Activated naive CD8-positive, alpha-beta T cell treated with anti-CD3 and anti-CD28 coated beads for 36 hours (primary cell): ENCODE measurements at places on chromosomes 6 and 20. TPM values are rescaled to one million over a fixed set of nuclear protein-coding genes. Genes with fewer than 3 reads are reported as not detected.

DNA sequence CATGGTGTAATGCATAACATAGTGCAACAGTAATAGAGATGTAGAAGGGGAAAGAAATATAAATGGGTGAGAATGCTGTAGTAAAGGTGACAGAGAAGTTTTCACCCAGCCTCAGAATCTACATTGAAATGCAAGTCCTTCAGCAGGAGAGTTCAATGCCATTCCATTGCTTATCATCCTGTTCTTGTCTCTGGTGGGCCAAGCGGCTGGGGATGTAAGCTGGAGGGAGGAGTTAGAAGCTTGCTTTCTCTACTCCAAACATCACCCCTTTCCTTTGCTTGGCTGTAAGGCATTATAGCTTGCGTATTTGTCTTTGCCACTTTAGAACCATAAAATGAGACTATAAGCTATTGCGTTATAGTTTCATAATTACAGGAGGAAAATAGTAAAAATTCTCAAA is 2.2 kb upstream of the FUT9 start:
- no peak overlapping the region for H3K27ac ChIP-seq
- no peak for DNase-seq
- peaks cover 23% of the 10 kb centered on the region for H3K27me3 ChIP-seq
- no peaks in the 10 kb centered on the region for H3K36me3 ChIP-seq
- no peak overlapping the region for H3K4me3 ChIP-seq
- no peaks in the 10 kb centered on the region for H3K4me1 ChIP-seq

- peaks cover 4% of the 10 kb centered on the region for H3K27me3 ChIP-seq
- H3K36me3 ChIP-seq: no peaks in the 10 kb centered on the region
- peaks cover 41% of the 10 kb centered on the region for H3K4me1 ChIP-seq
- H3K4me3 ChIP-seq: no peak overlapping the region
- H3K27ac ChIP-seq: no peak overlapping the region
- no peak for DNase-seq
These were observed 90.6 kb upstream of the MLN start for GRCh38 chr6:33894438-33894837.

Gene TPD52L2
- 58.9 TPM for total RNA-seq

DNA sequence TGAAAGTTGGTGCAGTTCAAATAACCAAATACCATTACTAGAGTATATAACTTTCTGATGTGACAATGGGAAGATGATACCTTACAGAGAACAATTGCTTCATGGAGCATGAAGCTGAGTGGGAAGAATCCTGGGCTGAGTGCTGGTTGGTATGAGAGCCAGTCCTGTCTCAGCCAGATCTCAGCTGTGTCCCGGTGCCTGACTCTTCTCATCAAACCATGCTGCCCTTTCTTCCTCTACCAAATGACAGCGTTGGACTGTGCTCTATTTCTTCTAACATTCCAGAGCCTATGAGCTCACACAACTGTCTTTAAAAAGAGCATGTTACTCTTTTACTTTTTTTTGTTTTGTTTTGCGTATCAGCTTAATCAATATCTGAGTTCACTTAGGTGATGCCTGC is 27.5 kb upstream of the PBOV1 start:
- no peaks in the 10 kb centered on the region for H3K4me1 ChIP-seq
- no peaks in the 10 kb centered on the region for H3K36me3 ChIP-seq
- H3K27me3 ChIP-seq: peaks cover 23% of the 10 kb centered on the region
- no peak overlapping the region for H3K4me3 ChIP-seq

DNA sequence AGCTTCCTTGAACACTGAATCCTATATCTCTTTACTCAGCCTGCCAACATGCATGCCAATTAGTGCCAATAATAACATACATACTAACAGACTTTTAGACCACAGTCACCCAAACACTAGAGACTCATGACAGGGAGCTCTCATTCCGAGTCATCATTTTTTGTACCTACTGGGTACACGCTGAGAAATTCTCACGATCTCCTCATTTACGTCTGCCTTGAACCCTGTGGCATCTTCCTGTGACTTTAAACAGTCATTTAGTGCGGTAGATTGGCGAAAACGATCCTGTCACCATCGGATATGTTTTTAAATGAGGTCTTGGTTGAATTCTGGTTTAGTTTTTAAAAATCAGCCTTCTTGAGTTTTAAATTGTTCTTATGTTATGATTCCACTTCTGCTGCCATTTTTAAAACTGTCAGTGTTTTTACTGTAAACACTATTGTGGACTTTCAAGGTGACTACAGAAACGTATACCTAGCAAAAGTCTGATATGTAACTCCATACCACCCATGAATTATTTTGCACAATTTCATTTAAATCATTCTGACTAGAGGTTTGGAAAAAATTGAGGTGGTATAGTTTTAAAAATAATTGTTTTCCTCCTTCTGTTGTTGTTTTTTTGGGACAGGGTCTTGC is 275.4 kb downstream of the TSHZ2 start:
- H3K4me1 ChIP-seq: no peaks in the 10 kb centered on the region
- DNase-seq: no peak
- H3K27ac ChIP-seq: no peak overlapping the region
- no peaks in the 10 kb centered on the region for H3K36me3 ChIP-seq
- no peaks in the 10 kb centered on the region for H3K27me3 ChIP-seq

DNA sequence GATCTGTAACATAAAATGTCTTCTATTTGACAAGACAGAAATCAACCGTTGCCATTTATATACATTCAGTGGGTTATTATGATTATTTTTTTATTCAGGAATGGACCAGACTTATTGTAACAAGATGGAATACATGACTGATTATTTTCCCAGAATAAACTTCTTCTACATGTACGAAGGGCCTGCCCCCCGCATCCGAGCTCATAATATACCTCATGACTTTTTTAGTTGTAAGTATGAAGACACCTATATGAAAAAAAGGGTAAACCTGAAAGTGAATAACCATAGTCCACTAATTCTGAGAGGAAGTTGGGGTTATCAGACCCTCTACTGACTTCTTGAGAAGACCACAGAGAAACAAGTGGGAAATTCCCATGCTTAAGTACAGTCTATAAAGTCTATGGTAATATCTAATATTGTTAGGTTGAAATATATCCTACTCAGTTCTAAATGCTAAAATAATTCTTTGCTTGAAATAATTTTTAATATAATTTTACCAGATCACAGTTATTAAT is 15.9 kb downstream of the OR2A4 start:
- peak; percentile 20 for DNase-seq
- no peak overlapping the region for H3K4me3 ChIP-seq
- peaks cover 11% of the 10 kb centered on the region for H3K4me1 ChIP-seq
- H3K27me3 ChIP-seq: no peaks in the 10 kb centered on the region
- H3K36me3 ChIP-seq: no peaks in the 10 kb centered on the region

GRCh38 chr6:37283268-37283667 is 25.3 kb upstream of the TMEM217 start:
- H3K27ac ChIP-seq: no peak overlapping the region
- peaks cover 15% of the 10 kb centered on the region for H3K36me3 ChIP-seq

DNA sequence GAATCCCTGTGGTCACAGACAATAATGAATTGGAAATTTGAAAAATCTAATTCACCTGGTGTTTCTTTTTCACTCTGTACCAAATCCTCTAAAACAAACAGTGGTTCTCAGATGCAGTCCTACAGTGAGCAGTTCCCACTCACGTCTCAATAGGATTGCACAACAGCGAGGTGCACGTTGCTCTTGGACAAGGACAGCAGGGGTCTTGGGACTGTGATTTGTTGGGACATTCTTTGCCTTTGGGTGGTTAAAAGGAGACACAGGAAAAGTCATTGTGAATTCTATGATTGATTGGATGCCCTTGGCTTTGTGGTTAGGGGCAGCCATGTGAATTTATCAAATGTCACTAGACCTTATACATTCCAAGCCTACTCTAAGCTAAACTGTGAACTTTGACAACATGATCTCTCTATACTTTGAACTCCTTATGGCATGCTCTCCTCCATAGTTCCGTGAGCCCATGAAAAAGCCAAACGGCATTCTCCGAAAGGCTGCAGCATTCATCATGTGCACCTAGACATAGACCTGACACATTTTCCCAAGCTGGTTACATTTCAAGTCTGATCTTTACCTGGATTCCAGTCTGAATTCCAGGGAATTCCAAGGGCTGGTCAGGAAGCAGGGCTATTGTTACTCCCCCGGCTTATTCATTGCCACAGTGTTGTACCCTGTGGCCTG is 647 bp downstream of the UNC93A start:
- peaks cover 9% of the 10 kb centered on the region for H3K27me3 ChIP-seq
- H3K36me3 ChIP-seq: no peaks in the 10 kb centered on the region
- H3K4me3 ChIP-seq: no peak overlapping the region
- H3K4me1 ChIP-seq: no peaks in the 10 kb centered on the region
- no peak for DNase-seq

GRCh38 chr6:169501128-169501527 is 200.7 kb downstream of the WDR27 start:
- no peaks in the 10 kb centered on the region for H3K36me3 ChIP-seq
- H3K27me3 ChIP-seq: no peaks in the 10 kb centered on the region
- H3K4me3 ChIP-seq: no peak overlapping the region

DNA sequence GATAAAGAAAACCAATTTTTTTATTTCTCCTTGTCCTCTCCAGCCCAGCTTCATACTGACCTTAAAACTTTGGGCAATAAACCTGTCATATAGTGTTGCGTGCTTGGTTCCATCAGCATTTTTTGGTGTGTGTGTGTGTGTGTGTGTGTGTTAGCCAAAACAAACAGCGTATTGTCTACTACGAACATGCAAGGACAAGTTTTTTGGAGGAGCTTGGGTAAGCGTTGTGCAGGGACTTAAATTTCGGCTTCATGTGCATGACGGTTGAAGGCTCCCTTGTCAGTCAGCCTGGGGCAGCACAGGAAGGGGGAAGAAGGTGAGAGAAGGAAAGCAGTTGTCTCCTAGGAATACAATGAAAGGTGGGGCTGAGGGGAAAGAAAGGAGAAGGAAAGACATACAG is 62.0 kb upstream of the PAX1 start:
- H3K27ac ChIP-seq: no peak overlapping the region
- H3K36me3 ChIP-seq: no peaks in the 10 kb centered on the region
- H3K4me1 ChIP-seq: no peaks in the 10 kb centered on the region

Gene CALHM4
- total RNA-seq: not detected

- no peak overlapping the region for H3K27ac ChIP-seq
- H3K4me3 ChIP-seq: no peak overlapping the region
- H3K27me3 ChIP-seq: peaks cover 43% of the 10 kb centered on the region
- peaks cover 8% of the 10 kb centered on the region for H3K4me1 ChIP-seq
These were observed 93.7 kb upstream of the ATXN1 start for GRCh38 chr6:16854986-16855385.

DNA sequence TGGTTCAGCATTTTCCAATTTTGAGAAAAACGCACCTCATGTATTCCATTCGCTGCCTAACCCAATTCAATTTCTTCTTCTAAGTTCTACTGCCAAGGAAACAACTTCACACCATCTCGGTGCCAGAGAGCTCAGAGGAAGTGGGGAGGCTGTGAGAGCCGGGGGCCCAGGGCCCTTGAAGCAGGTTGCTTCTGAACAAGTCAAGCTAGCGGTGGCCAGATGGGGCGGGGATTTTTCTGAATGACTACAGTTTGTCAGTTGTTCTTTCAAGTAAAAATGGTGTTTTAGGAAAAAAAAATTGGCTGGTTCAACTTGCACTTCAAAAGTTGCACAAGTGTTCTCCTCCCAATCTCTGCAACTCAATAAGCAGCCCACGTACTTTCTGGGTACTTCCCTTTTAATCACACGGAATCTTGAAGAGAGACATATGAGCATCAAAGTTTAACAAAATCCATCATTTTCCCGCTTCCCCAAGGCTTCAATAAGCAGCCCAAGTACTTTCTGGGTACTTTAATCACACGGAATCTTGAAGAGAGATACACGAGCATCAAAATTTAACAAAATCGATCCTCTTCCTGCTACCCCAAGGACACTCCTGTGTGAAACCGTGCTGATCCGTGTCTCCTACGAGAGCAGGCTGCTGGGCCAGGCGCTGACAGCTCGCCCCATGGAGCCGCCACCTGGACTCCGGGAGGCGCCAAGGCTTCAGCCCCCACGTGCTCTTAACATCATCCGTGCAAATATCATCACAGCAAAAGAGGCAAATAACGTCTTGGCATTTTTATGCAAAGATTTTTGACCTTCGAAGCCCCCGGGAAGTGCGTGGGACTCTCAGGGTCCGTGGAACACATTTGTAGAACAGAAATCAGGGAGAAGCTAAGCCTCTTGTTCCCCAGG is 186.7 kb upstream of the PDE10A start:
- H3K4me3 ChIP-seq: no peak overlapping the region
- no peak overlapping the region for H3K27ac ChIP-seq
- H3K4me1 ChIP-seq: peaks cover 2% of the 10 kb centered on the region
- DNase-seq: no peak

- H3K27me3 ChIP-seq: peaks cover 74% of the 10 kb centered on the region
- no peaks in the 10 kb centered on the region for H3K36me3 ChIP-seq
- H3K4me1 ChIP-seq: peaks cover 17% of the 10 kb centered on the region
- DNase-seq: no peak
These were observed 999 bp downstream of the THBS2 start for GRCh38 chr6:169252505-169253189.

Gene SNAP25
- total RNA-seq: not detected

GRCh38 chr6:109239651-109240321 is 142.5 kb downstream of the CD164 start:
- H3K4me3 ChIP-seq: no peak overlapping the region
- no peaks in the 10 kb centered on the region for H3K27me3 ChIP-seq
- peaks cover 17% of the 10 kb centered on the region for H3K4me1 ChIP-seq
- H3K36me3 ChIP-seq: no peaks in the 10 kb centered on the region
- H3K27ac ChIP-seq: no peak overlapping the region
